Activated T-cell treated with anti-CD3 and anti-CD28 coated beads, Interleukin-2, amount 50 U/mL, for 48 hours (primary cell): ENCODE measurements at places on chromosomes 2 and 18.

- no peak for DNase-seq
These were observed 245.7 kb downstream of the DYM start for GRCh38 chr18:49214706-49215105.

DNA sequence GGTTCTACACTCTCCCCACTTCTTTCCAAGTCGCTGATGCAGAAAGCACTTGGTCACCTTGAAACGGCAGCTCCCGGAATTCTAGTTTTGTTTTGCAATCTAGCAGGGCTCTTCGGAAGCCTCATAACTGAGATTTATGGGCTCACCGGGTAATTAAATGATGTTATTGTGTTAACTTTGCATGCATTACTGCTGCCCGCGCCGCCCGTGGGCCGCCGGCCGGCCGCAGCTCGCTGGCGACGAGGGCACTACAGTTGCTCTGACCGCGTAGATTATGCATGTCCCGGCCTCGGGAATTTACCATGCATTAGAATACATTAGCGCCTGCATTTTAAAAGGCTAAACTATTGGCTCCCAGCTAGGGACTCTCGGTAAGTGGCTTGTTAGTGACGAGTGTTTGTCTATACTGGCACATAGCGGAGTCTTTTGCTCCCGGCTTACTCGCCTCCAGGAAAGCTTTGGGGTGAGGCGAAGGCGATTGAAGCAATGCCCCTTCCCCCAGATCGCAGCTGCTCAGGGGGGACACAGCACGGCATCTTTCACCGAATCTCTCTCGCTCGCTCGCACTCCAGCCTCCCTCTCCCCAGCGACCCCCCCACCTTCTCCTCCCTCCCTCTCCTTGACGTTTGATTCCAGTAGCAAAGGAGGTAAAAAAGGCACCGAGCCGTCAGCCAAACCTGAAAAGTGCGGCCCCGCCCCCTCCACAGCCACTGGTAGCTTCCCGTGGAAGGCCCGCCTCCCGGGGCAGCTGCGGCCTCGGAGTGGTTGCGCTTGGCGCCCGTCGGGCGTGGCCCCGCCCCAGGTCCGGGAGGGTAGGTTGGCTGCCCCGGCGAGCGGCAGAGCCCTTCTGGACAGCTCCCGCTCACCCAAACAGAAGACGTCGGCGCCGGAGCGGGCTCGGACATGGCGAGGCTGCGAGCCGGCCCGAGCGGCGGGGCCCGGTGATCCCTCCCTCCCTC is at the start of gene ONECUT2:
Gene ONECUT2 (plus strand): TSS at position 839 of the 959 bp plus-strand sequence. CDS start 343 bp downstream, outside the sequence.
- peak; percentile 81 for DNase-seq

DNA sequence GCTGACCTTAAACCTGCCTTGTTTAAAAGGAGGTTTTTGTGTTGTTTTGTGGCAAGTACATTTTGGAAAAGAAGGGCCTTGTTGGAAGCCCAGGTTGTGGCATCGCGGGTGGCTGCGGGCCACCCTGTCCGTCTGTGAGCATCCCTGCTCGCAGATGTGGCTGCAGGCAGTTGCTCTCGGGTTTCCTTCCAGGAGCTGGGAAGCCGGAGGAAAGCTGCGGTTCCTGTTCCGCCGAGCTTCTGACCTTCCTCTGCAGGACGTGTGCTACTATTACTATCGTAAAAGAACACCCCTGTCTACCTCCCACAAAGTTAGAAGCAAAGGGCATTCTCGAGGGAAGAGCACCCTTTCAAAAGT is 766 bp downstream of the MFF start:
- no peak for DNase-seq

DNA sequence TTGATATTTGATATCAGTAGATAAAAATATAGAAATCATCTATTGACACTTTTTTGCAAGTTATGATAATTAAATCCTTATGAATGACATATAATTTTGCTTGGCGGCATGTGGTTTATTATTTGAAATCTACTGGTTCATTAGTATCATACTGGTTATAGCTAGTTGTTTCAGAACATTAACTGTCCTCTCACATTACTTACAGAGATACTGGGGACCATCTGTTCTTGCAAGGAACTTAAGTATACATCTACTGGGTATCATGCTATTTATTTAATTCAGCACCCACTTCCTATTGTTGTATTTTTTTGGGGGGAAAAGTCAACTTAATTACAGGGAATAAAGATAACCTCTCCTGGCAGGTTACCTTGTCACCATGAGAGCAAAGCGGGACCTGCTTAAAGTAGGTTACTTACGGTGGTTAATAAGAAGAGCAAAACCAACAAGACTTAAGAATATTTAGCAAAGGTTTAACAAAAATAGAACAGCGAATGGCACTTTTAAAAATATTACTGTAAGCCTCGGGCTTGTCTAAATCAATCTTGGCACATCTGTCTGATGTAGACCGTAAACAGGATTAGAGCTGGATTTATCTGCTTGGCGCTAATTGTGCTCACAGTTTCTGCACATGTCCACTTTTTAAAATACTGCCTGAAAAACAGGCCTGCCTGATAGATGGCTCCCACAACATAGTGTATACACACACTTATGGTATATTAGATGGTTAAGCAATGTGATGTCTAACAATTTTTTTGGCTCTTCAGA is 41.8 kb downstream of the CERKL start:
- DNase-seq: no peak

DNA sequence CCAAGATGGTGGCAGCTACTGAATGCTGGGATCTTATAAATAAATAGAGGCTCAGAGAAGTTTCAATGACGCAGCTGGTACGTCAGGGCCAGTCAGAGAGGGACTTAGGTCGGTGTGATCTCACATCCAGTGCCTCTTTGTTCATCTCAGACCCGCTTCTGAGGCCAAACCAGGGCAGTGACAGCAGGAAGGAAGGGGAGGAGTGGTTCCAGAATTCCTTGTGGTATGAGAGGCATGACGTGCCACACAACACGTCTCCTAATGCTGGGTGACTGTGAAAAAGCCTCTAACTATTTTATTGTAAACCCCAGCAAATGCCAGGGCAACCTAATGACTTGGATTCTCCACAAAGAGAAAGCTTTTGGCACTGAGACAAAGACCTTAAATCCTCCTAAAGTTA is 423.3 kb downstream of the LPIN1 start:
- no peak for DNase-seq

DNA sequence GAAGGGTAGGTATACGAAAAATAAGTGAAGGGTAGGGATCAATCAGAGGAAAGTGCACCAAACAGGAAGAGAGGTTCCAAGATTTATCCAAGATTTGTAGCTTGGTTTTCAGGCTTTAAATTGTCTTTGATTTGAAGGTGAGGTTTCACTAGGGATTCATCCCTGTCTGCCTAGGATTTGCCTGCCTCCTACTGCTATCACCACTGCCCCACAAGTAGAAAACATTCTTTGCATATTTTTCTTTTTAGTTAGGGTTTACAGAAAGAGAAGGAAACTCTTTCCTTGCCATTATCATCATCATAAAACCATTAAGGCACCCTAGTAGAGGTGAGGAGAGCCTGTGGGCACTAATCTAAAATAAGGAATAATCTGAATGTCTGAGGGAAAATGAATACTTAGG is 45.8 kb upstream of the TANC1 start:
- no peak for DNase-seq

GRCh38 chr2:149766339-149766738 is 178.8 kb upstream of the MMADHC start:
- no peak for DNase-seq
